CD4-positive, alpha-beta T cell treated with Interleukin-6 at 100 ng/mL for 8 hours (primary cell): ENCODE measurements at places on chromosomes 7 and 10.

DNA sequence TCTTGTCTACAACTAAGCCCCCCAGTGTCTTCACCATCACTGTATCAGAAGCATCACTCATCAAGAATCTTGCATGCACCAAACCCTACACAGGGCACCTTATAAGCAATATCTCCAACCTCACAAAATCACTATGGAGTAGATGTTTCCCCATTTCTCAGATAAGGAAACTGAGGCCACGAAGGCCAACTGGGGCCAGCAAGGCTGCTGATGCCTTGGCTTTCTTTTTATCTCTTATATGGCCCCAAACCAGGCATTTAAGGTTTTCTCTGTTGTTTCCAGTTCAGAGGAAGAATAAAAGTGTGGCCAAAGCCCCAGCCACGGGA lies 47.3 kb upstream of the NPFFR1 start:
- no peak for DNase-seq

GRCh38 chr7:55469721-55470120 lies 102.6 kb downstream of the VOPP1 start:
- no peak for DNase-seq

DNA sequence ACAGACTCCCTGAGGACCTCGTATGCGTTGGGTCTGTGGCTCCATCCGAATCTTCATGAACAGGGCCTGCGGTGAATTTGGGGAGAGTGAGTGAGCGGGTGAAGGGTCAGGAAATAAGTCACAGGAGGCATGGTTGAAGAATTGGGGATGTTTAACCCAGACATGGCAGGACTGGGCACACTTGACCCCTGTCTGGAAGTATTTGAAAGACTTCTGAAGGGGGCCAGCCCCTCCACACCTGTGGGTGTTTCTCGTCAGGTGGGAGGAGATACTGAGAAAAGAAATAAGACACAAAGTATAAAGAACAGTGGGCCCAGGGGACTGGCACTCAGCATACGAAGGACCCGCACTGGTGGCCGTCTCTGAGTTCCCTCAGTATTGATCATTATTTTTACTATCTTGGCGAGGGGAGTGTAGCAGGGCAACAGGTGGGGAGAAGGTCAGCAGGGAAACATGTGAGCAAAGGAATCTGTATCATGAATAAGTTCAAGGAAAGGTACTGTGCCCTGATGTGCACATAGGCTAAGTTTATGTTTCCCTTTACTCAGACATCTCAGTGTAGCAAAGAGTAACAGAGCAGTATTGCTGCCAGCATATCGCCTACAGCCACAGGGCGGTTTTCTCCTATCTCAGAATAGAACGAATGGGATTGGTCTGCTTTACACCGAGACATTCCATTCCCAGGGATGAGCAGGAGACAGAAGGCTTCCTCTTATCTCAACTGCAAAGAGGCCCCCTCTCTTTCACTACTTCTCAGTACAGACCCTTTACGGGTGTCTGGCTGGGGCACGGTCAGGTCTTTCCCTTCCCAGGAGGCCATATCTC lies 38.2 kb upstream of the PFKFB3 start:
- no peak for DNase-seq

- no peak for DNase-seq
These were observed 527.3 kb downstream of the ZNF33B start for GRCh38 chr10:42111076-42111475.

DNA sequence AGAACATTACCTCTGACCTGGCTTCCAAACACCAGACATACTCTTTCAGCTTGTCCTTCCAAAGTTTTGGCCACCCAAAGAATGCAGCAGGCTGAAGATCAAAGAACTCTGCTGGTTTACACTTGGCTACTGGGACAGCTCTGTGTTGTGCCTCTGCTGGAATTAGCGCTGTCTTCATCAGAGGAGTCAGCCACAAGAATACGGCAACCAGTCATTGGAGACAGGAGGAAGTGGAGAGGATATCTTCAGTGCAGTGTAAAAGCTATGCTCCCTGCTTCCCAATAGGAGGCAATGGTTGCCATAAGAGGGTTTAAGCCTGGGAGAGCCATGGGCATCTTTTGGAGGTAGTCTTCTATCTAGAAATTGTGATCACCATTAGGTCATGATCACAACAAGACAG lies 126.7 kb upstream of the WNT16 start:
- no peak for DNase-seq

DNA sequence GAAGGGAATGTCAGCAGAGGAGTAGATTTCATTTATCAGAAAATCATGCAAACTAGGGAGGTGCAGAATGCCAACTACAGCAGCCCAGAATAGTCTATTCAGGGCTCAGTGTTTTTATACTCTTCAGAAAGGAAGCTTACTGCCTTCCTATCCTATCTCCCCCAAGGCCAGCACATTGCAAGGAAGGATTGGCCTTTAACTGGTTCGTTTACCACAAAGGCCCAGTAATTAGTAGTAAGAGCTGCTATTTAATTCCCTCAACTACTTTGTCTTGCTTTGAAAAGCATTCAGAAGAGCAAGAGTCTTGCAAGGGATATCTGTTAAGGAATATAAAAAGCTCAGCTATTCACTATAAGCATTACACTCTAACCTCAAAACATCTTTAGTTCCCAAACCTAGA lies 86.4 kb upstream of the RNF148 start:
- DNase-seq: no peak

DNA sequence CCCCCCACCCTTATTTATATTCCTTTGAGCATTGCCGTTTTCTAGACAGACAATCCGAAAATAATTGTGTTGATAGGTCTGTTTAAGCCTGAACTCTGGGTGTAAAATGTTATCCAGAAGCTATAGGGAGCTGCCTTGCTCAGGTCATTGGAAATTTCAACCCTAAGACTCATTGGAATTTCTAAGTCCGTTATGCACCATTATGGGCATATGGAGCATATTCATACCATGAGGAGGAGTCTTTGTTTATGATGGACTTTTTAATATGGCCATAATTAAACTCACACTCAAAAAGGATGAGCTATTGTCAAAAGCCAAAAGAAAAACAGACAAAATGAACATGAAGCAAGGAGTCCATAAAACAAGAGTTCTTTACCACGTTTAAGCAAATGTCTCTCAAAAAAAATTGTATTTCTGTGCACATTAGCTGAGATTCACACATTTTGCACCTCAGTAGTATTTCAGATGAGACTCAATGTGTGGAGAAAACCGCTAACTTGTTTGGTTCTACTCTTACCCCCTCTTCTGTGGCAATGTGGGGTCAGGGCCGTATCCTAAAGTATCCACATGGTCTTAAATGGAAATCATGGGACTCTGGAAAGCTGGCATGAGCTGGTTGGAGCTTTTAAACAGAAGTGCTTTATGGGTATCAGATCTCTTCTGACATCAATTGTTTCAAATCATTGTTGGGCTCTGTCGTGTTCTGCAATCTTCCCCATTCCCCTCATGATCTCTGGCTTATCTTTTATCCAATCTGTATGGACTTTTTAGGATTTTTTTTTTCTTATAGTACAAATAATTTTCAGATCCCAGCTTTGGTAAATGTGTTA lies 60.5 kb downstream of the PODXL start:
- no peak for DNase-seq

DNA sequence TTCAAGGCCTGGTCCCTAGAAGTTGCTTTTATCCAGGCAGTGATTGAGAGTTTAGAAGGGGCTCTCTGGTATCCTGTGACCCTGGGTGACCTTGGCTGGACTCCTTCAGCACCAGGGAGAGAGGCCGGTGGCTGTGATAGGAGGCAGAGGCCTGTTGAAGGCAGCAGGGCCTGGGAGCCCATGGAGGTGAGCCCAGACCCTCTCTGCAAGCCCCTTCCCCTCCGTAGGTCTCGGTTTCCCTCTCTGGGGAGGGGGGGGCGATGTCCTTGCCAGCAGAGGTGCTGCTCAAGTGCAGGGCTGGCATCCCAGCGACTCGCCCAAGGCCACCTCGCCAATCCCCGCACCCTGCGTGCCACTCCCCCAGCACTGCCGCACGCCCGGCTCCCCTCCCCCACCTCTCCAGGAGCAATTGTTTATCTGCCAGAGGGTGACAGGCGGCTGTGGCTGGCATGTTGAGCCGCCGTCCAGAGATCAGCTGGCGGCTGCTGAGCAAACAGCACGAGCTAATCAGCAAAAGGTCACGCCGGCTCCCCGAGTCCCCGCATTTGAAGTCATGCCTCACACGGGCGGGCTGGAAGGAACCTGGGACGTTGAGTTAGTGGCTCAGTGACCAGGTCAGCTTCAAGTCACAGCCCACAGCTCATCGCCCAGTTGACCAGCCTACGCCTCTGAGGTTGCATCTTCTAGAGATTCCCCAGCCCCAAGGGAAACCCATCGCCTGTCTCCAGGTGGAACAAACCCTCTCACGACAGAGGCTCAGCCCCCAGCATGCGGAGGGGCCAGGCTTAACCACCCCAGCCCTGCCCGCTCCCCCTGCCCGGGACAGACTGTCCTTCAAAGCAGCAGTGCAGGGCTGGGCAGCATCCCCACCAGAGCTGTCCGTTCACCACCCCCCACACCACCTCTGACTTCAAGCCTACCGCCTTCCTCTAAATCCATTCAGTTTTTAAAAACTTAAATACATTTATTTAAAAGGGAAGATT lies 43.7 kb downstream of the ELFN1 start:
- DNase-seq: no peak

DNA sequence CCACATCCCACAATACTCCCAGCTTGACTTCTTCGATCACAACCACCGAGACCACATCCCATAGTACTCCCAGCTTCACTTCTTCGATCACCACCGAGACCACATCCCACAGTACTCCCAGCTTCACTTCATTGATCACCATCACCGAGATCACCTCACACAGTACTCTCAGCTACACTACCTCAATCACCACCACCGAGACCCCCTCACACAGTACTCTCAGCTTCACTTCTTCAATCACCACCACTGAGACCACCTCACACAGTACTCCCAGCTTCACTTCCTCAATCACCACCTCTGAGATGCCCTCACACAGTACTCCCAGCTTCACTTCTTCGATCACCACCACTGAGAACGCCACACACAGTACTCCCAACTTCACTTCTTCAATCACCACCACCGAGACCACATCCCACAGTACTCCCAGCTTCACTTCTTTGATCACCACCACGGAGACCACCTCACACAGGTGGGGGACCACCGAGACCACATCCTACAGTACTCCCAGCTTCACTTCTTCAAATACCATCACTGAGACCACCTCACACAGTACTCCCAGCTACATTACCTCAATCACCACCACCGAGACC lies 8.6 kb downstream of the MUC3A start:
- DNase-seq: no peak

DNA sequence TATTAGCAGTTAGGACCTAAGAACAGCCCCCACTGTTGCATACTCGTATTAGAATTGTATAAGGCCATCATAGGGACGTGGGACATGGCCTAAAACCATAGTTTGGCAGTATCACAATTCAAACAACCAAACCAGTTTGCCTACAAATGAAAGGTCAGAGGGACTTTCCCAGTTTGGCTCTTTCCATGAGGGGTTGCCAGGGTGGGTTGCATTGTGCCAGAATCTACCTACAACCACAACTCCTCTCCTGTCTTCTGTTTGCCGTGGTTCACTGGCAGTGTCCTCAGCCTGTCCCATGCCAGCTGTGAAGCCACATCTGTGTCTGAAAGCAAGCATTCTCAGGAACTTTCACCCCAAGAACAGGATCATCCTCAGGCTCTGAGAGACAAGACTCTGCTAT lies 44.5 kb downstream of the PIK3AP1 start:
- DNase-seq: no peak

GRCh38 chr10:123459371-123460091 lies 206.6 kb upstream of the GPR26 start:
- no peak for DNase-seq

DNA sequence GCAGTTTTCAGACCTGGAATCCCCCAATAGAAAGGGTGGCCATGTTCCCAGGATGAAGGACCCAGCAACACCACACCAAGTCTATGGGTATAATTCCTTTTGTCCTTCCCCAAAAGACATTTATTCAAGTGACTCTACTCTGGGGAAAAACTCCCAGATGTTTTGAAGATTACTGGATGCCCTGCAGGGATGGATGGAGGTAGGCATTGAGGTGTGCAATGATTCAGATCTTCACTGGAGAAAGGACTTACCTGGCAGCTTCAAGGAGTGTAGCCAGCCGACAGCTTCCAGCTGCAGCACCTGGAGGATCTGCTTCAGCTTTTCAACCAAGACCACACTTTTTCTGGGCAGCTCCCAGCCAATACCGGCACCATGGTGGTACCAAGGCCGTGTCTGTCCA lies 172.0 kb downstream of the BAMBI start:
- no peak for DNase-seq

GRCh38 chr10:88062798-88063472 lies 199.5 kb downstream of the PTEN start:
- no peak for DNase-seq

GRCh38 chr7:11935905-11936304 lies 103.9 kb upstream of the THSD7A start:
- DNase-seq: no peak

DNA sequence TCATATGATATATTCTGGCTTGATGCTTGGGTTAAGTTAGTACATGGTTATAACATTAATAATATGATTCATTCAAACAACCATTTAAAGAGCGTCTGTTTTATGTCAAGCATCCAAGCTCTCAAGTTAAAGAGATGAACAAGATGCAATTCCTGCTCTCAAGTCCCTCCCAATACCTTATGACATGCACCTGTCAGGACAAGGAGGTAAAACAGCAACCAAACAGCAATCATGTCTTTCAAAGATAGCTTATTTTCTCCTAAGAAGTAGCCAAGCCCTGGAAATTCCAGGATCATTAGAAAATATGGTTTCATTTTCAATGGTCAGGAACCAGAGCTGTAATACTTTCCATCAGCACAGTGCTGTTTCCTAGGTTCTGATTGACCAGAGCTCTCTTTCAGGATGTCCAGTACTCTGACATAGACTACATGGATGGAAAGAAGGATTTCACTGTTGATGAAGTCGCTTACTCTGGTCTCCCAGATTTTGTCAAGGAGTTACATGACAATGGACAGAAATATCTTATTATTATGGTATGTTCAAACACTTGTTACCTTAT lies 29.0 kb downstream of the MGAM2 start:
- DNase-seq: no peak

DNA sequence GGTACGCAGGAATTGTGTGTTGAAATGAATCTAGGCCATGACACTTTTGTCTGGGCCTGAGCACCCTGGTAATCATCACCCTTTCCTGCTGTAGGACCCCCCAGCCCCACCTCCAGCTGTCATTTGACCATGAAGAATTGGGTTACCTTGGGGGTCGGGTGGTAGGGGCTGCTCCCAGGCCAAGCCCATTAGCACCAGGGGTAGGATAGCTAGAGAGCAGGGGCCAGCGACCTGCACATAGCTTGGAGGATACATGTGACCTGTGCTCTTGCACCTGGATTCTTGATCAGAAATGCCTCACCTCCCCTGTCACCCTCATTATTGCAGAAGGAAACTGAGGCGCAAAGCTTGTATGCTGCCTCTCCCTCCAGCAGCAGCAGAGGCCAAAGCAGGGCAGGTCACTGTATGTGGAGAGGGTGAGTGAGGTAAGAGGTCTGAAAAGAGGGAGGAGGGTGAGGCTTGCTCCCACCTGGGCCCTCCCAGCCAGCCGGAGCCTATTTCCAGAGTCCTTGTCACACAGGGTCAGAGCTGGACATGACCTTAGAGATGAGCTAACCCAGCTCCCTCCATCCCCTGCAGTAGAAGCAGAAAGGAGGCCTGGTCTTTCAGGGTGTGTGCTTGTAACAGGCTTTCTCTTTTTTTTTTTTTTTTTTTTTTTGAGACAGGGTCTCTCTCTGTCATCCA lies 35.3 kb upstream of the ANKRD2 start:
- DNase-seq: no peak

- DNase-seq: no peak
These were observed 26.2 kb upstream of the PRPF18 start for GRCh38 chr10:13560597-13560996.
